Neural progenitor cell (in vitro differentiated cells): ENCODE measurements at places on chromosomes 6 and 20. TPM values are rescaled to one million over a fixed set of nuclear protein-coding genes. Genes with fewer than 3 reads are reported as not detected.

Gene TGM2
- 0.22 and 0.28 TPM in 2 replicates for total RNA-seq

Gene RPP21
- 38.0 and 89.6 TPM in 2 replicates for total RNA-seq

Gene SDC4
- 19.3 and 27.6 TPM in 2 replicates for total RNA-seq

Gene NHLRC1
- total RNA-seq, result not detected in 2 replicates

Gene ZNF831
- not detected in 2 replicates for total RNA-seq

Gene SCAF8
- 54.9 and 62.1 TPM in 2 replicates for total RNA-seq

Gene BEND6
- total RNA-seq, result 0.90 and 2.4 TPM in 2 replicates
